ENCODE measurements at places on chromosomes 7 and 10.

DNA sequence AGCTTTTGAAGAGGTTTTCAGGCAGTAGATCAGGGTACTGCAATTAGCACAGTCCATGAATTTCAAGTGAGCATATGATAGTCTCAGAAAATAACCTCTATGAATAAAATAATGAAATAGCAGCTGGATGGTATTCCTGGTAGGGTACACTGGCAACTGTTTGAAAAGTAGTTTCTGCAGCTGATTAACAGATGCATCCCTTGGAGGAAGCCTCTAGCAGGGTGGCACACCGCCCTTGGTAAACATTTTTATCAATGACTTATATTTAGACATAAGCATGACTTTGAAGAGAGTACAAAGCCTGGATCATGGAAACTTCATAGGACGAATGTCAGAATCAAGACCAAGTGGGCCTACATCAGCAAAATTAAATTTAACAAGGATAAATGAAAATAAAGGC, 26.8 kb downstream of the WNT16 start:
- no peak for DNase-seq

GRCh38 chr10:75042292-75042974, 69.0 kb upstream of the SAMD8 start:
- peak; percentile 71 for DNase-seq

DNA sequence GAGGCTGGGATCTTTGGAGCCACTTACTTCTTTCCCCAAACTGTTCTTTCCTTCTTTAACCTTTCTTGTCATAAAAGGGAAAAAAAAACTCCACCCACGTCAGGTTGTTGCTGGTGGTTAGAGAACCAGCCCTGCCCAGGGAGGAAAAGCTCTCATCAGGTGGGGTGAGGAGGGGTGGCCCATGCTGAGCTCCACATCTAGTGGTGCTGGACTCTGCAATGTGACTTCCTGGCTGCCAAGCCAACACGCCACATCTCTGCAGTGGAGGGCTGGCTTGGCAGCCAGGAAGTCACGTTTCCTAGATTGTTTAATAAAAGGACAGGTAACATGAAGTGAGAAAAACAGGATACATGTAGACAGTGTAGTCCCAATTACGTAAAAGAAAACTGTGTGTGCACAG, 37.4 kb downstream of the WIPF3 start:
- DNase-seq = no peak

GRCh38 chr7:48168159-48168558, 3.1 kb upstream of the ABCA13 start:
- peak; percentile 88 for DNase-seq

- no peak for DNase-seq
Measured at GRCh38 chr10:35854661-35855060, 212.6 kb upstream of the FZD8 start.
